ENCODE measurements at places on chromosomes 1 and 21. TPM values are rescaled to one million over a fixed set of nuclear protein-coding genes. Genes with fewer than 3 reads are reported as not detected.

The IL22RA1 gene
- not detected for total RNA-seq

The TINAGL1 gene
- total RNA-seq: not detected

The CA6 gene
- total RNA-seq: 0.22 TPM

The GIPC2 gene
- total RNA-seq: 0.31 TPM

The RPE65 gene
- total RNA-seq: not detected

DNA sequence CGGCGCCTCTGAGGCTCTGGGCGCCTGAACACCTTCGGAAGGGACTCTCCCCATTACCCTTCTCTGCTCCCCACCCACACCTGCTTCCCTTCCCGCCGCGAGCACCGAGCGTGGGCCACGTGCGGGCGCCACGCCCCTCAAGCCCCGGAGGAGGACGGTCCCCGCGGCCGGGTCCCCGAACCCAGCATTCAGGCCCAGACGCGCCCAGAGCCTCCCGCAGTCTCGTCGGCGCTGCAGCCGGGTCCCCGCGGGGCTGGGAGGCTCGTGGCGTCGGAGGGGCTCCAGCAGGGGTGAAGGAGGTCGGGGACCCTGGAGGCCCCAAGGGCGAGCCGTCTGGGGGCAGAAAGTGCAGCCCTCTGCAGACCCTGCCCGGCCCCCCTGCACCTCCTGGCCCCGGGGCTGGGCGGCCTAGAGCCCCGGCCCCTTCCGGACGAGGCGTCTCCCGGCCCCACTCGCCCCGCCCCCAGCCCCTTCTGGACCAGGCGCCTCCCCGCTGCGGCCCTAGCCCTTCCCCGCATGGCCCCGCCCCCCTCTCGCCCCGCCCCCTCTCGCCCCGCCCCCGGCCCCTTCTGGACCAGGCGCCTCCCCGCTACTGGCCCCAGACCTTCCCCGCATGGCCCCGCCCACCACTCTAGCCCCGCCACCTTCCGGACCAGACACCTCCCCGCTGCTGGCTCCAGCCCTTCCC is 378 bp upstream of the SMIM1 start:
- peak overlapping the region; percentile 65 for H3K4me3 ChIP-seq
- H3K27ac ChIP-seq: peak overlapping the region; percentile 8
- DNase-seq: peak; percentile 94
- peaks cover 12% of the 10 kb centered on the region for H3K4me1 ChIP-seq

- H3K4me1 ChIP-seq: peaks cover 8% of the 10 kb centered on the region
- H3K4me3 ChIP-seq: no peak overlapping the region
- no peaks in the 10 kb centered on the region for H3K36me3 ChIP-seq
- H3K27me3 ChIP-seq: no peaks in the 10 kb centered on the region
- no peak overlapping the region for H3K27ac ChIP-seq
- DNase-seq: peak; percentile 55
These were observed 23.4 kb upstream of the TSPAN2 start for GRCh38 chr1:115112496-115113375.

GRCh38 chr21:46089285-46089684 is 8.6 kb upstream of the COL6A2 start:
- no peak for DNase-seq
- no peaks in the 10 kb centered on the region for H3K36me3 ChIP-seq
- no peak overlapping the region for H3K4me3 ChIP-seq
- no peak overlapping the region for H3K27ac ChIP-seq
- H3K27me3 ChIP-seq: no peaks in the 10 kb centered on the region

GRCh38 chr1:234315091-234315541 is 58.1 kb upstream of the COA6 start:
- no peak overlapping the region for H3K4me3 ChIP-seq
- no peak for DNase-seq
- peaks cover 8% of the 10 kb centered on the region for H3K4me1 ChIP-seq
- H3K27me3 ChIP-seq: peaks cover 5% of the 10 kb centered on the region

DNA sequence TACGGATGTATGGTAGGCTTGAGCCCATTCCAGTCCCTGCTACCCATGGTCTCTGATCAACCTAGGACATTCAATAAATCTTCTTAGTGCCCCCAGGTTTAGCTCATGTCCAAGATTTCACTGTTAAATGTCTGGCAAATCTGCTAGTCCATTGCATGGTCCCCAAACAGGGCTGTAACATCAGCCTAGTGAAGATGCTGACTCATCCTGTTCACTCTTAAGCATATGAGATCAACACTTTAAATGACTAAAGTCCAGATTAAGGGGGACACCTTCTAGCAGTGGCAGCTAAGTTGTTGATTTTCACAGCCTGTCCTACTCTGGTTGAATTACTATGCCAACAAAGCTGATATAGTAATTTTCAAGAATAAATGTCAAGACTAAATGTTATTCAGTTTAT is 46.5 kb upstream of the NUF2 start:
- H3K4me1 ChIP-seq: peaks cover 6% of the 10 kb centered on the region
- H3K27me3 ChIP-seq: no peaks in the 10 kb centered on the region
- H3K36me3 ChIP-seq: peaks cover 44% of the 10 kb centered on the region

DNA sequence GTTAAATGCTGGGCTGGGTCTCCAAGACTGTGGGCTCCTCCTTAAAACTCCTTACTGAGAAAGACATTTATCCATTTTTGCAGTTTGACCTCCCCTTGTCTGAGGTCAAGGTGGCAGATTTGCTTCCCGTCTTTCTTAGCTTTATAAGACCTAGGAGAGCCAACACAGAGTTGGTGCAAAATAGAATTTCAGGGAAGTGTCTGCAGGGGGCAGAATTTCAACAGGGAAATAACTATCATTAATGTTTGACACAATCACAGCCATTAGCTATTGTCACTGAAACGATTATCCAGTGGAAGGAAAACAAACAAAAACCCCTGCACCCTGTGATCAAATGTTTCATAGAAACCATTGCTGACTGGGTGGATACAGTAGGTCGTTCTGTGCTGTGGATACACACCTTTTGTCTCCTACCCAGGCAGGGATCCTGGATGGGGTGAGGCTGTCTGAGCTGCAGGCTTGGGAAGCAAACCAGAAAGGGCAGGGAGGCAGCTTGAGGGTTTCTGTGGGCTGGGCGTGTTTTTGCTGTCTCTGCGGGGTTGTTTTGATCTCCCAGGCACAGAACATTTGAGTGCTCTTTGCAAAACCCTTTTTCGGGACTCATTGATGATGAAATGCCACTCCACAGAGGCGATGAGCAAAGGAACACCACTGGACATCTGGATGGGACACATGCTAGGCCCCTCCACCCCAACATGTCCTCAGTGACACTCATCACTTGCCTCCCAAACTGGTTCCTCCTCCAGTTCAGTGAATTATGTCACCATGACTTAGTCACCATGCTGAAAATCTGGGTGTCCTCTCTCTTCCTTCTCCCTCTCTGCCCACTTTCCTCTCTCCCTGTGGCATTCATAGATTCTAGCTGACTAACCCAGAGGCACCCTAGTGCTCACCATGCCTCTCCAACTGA is 94.2 kb upstream of the SERBP1 start:
- no peaks in the 10 kb centered on the region for H3K36me3 ChIP-seq
- H3K27me3 ChIP-seq: peaks cover 6% of the 10 kb centered on the region
- no peaks in the 10 kb centered on the region for H3K4me1 ChIP-seq
- no peak for DNase-seq
- H3K27ac ChIP-seq: no peak overlapping the region
- no peak overlapping the region for H3K4me3 ChIP-seq
